ENCODE measurements at places on chromosomes 7 and 10. TPM values are rescaled to one million over a fixed set of nuclear protein-coding genes. Genes with fewer than 3 reads are reported as not detected.

The SPDYE6 gene
- polyA plus RNA-seq = not detected

GRCh38 chr7:1218541-1219165 is 14.0 kb upstream of the UNCX start:
- DNase-seq = no peak
- no peaks in the 10 kb centered on the region for H3K4me1 ChIP-seq
- H3K4me3 ChIP-seq = no peak overlapping the region
- peaks cover 70% of the 10 kb centered on the region for H3K27me3 ChIP-seq
- H3K27ac ChIP-seq = no peak overlapping the region
- H3K36me3 ChIP-seq = peaks cover 5% of the 10 kb centered on the region

DNA sequence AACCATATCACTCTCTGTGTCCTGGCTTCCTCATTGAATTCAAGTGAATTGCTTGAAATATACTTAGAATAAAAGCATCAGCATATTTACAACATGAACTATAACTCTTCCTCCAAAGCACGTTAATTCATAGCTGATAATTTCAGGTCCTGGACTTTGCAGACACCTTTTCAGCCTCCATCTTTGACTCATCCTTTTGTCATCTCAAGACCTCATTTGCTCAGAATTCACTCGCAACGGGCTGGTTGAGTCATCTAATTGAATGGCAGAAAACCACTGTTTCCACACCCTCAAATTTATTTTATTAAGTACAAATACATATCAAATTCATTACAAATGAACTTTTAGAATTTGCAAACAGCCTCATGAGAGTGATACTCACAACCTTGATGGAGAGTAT is 545.7 kb downstream of the GATA3 start:
- H3K27ac ChIP-seq = no peak overlapping the region
- H3K27me3 ChIP-seq = peaks cover 16% of the 10 kb centered on the region
- peaks cover under 1% of the 10 kb centered on the region for H3K36me3 ChIP-seq
- H3K4me3 ChIP-seq = no peak overlapping the region

DNA sequence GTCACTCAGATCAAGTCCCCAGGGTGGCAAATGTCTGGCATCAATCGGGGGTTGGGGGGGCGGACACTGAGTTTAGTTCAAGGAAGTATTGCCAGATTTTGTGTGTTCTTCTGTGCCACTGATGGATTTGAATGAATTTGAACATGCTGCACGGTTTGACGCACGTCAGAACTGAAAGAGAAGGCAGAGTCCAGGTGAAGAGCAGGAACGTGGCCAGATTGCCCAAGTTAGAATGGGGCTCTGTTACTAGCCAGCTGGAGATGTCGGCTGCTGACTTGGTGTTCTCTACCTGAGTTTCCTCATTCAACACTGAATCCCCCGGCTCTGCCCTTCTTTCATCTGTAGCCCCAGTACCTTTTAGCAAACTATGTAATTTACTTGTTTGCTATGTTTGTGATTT is 180.2 kb downstream of the PRKCQ start:
- no peak for DNase-seq
- no peak overlapping the region for H3K4me3 ChIP-seq
- no peak overlapping the region for H3K27ac ChIP-seq
- H3K4me1 ChIP-seq = peaks cover 35% of the 10 kb centered on the region
- H3K27me3 ChIP-seq = peaks cover 36% of the 10 kb centered on the region
- no peaks in the 10 kb centered on the region for H3K36me3 ChIP-seq

DNA sequence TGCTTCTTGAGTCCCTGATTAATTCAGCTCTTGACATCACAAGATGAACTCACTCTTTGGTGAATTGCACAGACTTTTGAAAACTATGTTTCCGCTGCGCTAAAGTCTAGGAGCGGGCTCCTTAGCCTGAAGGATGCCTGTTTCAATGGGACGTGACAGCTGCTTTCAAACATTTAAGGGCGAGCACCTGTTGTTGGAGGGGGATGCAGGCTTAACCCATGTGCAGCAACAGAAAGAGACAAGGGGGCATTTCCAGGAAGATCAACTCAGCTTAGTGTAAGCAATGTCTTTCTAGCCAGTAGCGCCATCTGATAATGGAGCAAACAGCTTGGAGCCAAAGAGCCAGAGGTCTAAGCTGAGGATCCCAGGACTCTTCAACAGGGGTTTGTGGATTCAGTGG is 8.4 kb upstream of the PFKFB3 start:
- H3K27ac ChIP-seq = no peak overlapping the region
- H3K27me3 ChIP-seq = no peaks in the 10 kb centered on the region
- H3K4me3 ChIP-seq = no peak overlapping the region
- DNase-seq = no peak

GRCh38 chr10:22042557-22043326 is 39.2 kb upstream of the DNAJC1 start:
- H3K36me3 ChIP-seq = no peaks in the 10 kb centered on the region
- H3K27me3 ChIP-seq = peaks cover 52% of the 10 kb centered on the region
- H3K4me3 ChIP-seq = no peak overlapping the region
- H3K4me1 ChIP-seq = no peaks in the 10 kb centered on the region

DNA sequence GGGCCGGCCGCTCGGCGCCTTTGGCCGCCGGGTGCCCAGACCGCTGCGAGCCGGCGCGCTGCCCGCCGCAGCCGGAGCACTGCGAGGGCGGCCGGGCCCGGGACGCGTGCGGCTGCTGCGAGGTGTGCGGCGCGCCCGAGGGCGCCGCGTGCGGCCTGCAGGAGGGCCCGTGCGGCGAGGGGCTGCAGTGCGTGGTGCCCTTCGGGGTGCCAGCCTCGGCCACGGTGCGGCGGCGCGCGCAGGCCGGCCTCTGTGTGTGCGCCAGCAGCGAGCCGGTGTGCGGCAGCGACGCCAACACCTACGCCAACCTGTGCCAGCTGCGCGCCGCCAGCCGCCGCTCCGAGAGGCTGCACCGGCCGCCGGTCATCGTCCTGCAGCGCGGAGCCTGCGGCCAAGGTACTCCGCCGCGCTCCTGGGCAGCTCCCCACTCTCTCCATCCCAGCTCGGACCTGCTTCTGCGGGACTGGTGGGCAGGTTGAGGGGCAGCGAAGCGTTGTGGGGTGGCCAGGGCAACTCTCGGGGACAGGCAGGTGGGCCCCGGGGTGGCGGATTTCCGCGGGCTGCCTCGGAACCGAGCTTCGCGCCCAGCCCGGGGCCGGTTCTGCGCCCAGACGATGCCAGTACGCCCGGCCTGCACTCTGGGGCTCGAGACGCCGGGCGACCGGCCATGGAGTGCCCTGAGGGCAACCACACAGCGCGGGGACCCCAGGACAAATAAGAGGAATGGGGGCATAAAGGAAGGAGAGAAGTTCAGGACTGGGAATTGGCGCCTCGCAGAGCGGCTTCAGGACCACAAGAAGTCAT is 578 bp downstream of the HTRA1 start:
- peak overlapping the region; percentile 83 for H3K4me3 ChIP-seq
- peaks cover 13% of the 10 kb centered on the region for H3K4me1 ChIP-seq
- H3K27me3 ChIP-seq = peaks cover 72% of the 10 kb centered on the region
- no peaks in the 10 kb centered on the region for H3K36me3 ChIP-seq

- DNase-seq = peak; percentile 7
- no peaks in the 10 kb centered on the region for H3K4me1 ChIP-seq
- no peak overlapping the region for H3K27ac ChIP-seq
- H3K36me3 ChIP-seq = no peaks in the 10 kb centered on the region
- no peak overlapping the region for H3K4me3 ChIP-seq
These were observed 23.0 kb downstream of the ASB15 start for GRCh38 chr7:123624527-123625183.

The SLC39A12 gene
- polyA plus RNA-seq = not detected

DNA sequence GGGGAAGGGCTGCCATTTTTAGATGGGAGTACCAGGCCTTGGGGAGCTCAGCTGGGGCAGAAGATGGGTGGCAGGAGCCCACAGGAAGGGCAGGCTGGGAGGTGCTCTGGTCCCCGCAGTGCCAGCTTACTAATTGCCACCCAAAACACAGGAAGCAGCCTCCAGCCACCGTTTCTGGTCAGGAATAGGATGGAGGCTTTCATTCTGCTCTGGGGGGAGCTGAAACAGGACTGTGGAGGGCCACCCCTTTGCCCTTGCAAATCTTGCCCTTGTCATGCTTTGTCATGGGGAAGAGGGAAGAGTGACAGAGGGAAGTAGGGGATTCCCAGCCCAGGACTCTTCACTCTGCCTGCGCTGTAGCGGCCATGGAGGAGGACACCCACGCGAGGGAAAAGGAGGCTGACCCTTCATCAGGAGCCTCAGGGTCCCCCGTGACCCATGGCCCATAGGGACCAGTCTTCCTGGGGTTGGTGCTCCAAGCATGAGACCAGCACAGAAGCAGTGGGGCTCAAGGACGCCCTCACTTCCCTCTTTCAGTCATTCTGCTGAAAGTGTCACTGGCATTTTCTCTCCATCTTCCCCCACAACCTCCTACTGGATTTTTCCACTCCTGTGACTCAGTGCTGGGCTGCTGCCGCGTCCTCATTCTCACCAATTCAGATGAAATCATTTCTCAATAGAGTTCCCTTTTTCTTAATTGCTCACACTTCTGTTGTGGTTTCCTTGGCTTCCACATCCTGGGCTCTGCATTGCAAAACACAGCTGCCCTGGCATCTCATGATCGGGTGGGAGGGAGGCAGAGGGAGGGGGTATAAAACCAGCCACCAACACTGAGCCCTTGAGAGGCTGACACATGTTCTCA is 61.9 kb downstream of the MKI67 start:
- peaks cover 30% of the 10 kb centered on the region for H3K36me3 ChIP-seq
- peak overlapping the region; percentile 91 for H3K4me3 ChIP-seq
- H3K4me1 ChIP-seq = peaks cover 76% of the 10 kb centered on the region
- peak overlapping the region; percentile 97 for H3K27ac ChIP-seq

- DNase-seq = no peak
- H3K27me3 ChIP-seq = peaks cover 18% of the 10 kb centered on the region
- no peak overlapping the region for H3K27ac ChIP-seq
- no peaks in the 10 kb centered on the region for H3K4me1 ChIP-seq
- H3K4me3 ChIP-seq = no peak overlapping the region
These were observed 47.9 kb downstream of the MRPL32 start for GRCh38 chr7:42980084-42980483.

DNA sequence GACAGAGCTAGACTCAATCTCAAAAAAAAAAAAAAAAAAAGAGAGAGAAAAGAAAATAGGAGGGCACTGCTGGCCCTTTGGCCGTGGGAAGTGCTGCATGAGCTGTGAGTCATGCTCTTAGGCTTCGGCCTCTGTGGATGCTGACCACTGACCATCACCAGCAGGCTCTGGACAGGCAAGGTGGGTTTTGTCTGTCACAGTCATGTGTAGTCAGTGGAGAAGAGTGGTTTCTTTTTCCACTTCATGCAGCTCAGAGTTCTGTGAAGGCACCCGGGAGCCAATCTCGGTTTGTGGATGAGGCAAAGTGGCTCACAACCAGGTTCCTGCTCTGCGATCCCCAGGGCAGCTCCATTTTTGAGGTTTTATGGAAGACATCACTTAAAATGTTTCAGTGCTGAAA is 58.1 kb downstream of the PRTFDC1 start:
- no peak for DNase-seq
- peaks cover 4% of the 10 kb centered on the region for H3K36me3 ChIP-seq
- no peak overlapping the region for H3K4me3 ChIP-seq
- peaks cover 6% of the 10 kb centered on the region for H3K4me1 ChIP-seq
- no peak overlapping the region for H3K27ac ChIP-seq
- H3K27me3 ChIP-seq = no peaks in the 10 kb centered on the region

The NRAP gene
- polyA plus RNA-seq = not detected

DNA sequence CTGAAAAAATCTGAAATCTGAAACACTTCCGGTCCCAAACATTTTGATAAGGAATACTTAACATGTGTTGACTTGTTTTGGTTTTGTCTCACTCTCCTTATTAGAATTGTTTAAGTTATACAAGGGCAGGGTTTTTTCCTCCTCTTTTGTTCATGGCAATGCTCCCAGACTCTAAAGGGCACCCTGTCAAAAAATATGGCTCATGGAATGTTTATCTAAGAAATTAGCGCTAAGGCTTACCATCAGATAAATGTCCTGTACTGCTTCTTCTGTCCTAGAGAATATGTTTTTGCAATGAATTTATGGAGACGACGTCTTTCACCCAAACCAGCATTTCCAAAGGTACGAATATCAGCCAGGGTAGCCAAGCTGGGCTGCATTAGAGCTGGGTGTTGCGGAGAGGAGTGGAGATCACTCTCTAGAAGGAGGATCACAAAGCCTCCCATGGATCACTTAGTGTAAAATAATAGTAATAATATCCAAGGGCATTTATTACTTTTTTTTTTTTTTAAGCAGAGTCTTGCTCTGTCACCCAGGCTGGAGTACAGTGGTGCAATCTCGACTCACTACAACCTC is 46.8 kb downstream of the ERLIN1 start:
- H3K27me3 ChIP-seq = peaks cover 30% of the 10 kb centered on the region
- no peak overlapping the region for H3K4me3 ChIP-seq
- no peak for DNase-seq
- H3K4me1 ChIP-seq = no peaks in the 10 kb centered on the region
- H3K27ac ChIP-seq = no peak overlapping the region

DNA sequence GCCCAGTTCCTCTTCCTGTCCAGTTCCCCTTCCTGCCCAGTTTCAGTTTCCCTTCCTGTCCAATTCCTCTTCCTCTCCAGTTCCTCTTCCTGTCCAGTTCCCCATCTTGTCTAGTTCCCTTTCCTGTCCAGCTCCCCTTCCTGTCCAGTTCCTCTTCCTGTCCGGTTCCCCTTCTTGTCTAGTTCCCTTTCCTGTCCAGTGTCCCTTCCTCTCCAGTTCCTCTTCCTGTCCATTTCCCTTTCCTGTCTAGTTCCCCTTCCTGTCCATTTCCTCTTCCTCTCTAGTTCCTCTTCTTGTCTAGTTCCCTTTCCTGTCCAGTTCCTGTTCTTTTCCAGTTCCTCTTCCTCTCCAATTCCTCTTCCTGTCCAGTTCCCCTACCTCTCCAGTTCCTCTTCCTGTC is 68.1 kb upstream of the ADCY1 start:
- peak overlapping the region; percentile 41 for H3K27ac ChIP-seq
- H3K4me3 ChIP-seq = no peak overlapping the region
- peaks cover 27% of the 10 kb centered on the region for H3K36me3 ChIP-seq
- H3K27me3 ChIP-seq = no peaks in the 10 kb centered on the region
- H3K4me1 ChIP-seq = no peaks in the 10 kb centered on the region

The CARD11 gene
- polyA plus RNA-seq = 20.6 TPM

The NPFFR1 gene
- not detected for polyA plus RNA-seq

GRCh38 chr7:20201380-20201779 is 15.8 kb downstream of the MACC1 start:
- peaks cover 35% of the 10 kb centered on the region for H3K4me1 ChIP-seq
- H3K27ac ChIP-seq = peak overlapping the region; percentile 71
- peak overlapping the region; percentile 25 for H3K4me3 ChIP-seq
- no peaks in the 10 kb centered on the region for H3K27me3 ChIP-seq
- peak; percentile 46 for DNase-seq

- H3K27ac ChIP-seq = no peak overlapping the region
- H3K4me3 ChIP-seq = no peak overlapping the region
- no peak for DNase-seq
- H3K36me3 ChIP-seq = no peaks in the 10 kb centered on the region
- H3K4me1 ChIP-seq = no peaks in the 10 kb centered on the region
These were observed 97.4 kb downstream of the ATXN7L1 start for GRCh38 chr7:105778956-105779355.

- no peak overlapping the region for H3K27ac ChIP-seq
- H3K36me3 ChIP-seq = no peaks in the 10 kb centered on the region
- peaks cover 10% of the 10 kb centered on the region for H3K4me1 ChIP-seq
- H3K4me3 ChIP-seq = no peak overlapping the region
- H3K27me3 ChIP-seq = no peaks in the 10 kb centered on the region
These were observed 140.2 kb upstream of the CHST15 start for GRCh38 chr10:124233546-124234138.

GRCh38 chr7:44291066-44291732 is 34.2 kb downstream of the CAMK2B start:
- H3K27me3 ChIP-seq = peaks cover 46% of the 10 kb centered on the region
- no peak overlapping the region for H3K27ac ChIP-seq
- no peak overlapping the region for H3K4me3 ChIP-seq
- peaks cover 13% of the 10 kb centered on the region for H3K4me1 ChIP-seq
- H3K36me3 ChIP-seq = no peaks in the 10 kb centered on the region

GRCh38 chr10:16491933-16492332 is 29.7 kb downstream of the C1QL3 start:
- no peak overlapping the region for H3K27ac ChIP-seq
- H3K27me3 ChIP-seq = no peaks in the 10 kb centered on the region
- peaks cover 36% of the 10 kb centered on the region for H3K36me3 ChIP-seq
- H3K4me1 ChIP-seq = no peaks in the 10 kb centered on the region
- no peak for DNase-seq
- H3K4me3 ChIP-seq = no peak overlapping the region

Measured in naive B cell (primary cell).